Activated CD4-positive, alpha-beta T cell treated with anti-CD3 and anti-CD28 coated beads, Interleukin-2, amount 50 U/mL, for 16 hours (primary cell): ENCODE measurements at places on chromosomes 7 and 10.

- DNase-seq: no peak
Measured at GRCh38 chr7:36188266-36188665, 35.2 kb downstream of the EEPD1 start.

- no peak for DNase-seq
Measured at GRCh38 chr7:41956705-41957104, 253.8 kb upstream of the INHBA start.

- no peak for DNase-seq
Measured at GRCh38 chr10:124660404-124661125, 83.6 kb downstream of the FAM53B start.

DNA sequence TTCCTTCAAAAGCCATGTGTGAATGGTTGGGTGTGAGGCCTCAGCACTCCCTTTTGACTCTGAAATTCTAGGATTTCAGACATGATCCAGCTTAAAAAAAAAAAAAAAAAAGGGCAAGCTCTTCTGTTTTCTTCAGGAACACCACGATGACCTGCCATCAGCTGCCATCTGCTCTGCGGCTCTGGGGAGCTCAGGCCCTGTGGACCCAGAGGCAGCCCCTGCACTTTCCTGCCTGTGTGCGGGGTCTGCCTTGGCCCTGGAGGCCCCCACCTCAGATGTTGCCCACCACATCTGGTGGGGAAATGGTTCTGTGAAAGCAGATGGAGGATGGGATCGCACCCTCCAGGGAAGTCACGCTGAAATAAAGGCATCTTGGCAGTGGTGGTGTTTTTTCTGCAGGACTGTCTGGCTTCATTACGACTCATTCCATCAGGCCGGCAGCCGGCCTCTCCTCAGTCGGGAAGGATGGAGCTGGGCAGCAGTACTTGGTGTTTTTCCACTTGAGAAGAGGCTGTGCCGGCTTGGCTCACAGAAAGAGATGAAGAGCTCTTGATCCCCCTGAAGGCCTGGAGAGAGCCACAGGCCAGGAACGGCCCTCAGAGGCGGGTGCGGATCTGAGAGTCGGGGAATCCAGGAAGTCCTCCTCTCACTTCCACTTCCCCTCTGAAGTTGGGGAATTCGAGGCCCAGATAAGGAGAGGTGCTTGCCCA is 66.1 kb upstream of the AQP1 start:
- no peak for DNase-seq

DNA sequence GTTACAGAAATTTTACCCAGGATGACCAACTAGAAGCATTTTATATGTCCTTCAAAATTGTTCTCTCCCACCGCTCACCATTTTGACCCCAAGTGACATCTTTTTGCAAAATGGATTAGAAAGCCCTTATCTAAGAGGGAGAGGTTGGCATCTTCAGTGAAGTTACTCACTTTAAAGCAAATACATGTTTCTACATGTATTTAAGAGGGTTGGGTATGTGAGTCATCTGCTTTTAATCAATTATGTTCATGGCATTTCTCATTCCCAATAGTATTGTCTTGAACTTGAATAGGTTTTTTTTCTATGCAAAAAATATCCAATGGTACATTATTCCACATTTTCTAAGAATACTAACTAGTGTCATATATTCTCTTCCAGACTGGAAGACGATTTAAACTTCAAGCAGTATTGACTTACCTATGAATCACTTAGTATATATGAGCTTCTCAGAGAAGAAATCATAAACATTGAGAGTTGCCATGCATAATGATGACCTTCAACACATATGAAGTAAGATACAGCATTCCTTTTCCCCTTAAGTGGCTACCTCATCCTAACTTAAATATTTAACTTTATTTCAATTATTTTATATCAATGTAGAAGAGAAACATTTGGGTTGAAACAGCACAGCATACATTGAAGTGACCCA is 132.8 kb downstream of the POLR1F start:
- DNase-seq: no peak

- DNase-seq: peak; percentile 99
Measured at GRCh38 chr7:112939574-112940313, 146.9 kb downstream of the GPR85 start.

- no peak for DNase-seq
Measured at GRCh38 chr7:134995239-134996096, 9.2 kb downstream of the AGBL3 start.

GRCh38 chr10:46526682-46527038 is 29.8 kb downstream of the GPRIN2 start:
- DNase-seq: no peak

GRCh38 chr7:3301831-3302618 is 973 bp downstream of the SDK1 start:
- no peak for DNase-seq

- DNase-seq: no peak
Measured at GRCh38 chr10:88395677-88396076, 187.4 kb downstream of the RNLS start.

DNA sequence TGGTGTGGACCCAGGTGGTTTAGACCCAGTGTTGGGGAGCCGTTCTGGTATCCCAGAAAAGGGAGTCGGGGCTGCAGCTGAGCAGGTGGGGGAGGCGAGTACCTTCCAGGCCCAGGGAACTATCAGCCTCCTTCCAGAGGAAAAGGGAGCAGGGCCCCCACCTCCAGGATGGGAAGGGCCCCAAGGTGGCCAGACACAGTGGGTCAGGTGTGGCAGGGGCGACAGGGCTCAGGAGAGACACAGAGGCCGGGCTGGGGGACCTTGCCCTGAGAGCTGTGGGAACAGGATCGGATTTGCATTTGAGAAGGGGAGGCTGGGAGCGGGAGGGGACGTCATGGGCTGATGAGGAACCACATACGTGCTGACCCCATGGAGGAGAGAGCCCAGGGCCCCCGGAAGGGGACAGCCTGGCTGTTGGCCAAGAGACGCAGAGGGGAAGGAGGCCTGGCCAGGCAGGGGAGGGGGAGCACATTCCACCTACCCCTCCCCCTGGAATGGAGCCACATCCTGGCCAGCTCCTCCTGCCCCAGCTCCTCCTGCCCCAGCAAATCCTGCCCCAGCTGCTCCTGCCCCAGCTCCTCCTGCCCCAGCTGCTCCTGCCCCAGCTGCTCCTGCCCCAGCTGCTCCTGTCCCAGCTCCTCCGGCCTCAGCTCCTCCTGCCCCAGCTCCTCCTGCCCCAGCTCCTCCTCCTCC is 9.7 kb upstream of the TTYH3 start:
- no peak for DNase-seq

DNA sequence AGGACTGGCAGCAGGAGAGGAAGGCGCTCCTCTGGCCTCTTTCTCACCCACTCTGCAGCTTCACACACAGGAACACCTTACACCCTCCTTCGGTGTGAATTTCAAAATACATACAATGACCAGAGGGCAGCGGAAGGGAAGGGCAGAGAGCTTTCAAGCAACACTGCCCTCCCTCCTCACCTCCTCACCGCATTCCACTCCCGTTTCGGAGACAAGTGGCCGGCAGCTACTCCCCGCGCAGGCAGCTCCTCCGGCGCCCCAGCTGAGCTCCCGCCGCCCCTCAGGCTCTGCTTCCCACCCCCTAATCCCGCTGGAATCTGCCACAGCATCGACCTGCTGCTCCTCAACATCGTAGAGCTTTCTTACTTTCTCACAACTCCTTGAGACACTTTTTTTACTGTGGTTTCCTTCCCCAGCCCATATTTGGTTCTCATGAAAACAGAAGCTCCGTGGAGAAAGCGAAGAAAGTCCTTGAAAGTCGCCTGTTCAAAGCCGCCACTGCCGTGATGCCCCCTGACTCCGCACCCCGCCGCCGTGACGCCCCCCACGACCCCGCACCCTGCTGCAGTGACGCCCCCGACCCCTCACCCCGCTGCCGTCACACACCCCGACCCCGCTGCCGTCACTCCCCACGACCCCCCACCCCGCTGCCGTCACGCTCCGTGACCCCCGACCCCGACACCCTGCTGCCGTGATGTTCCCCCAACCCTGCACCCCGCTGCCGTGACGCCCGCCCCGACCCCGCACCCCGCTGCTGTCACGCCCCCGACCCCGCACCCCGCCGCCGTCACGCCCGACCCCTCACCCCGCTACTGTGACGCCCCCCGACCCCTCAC is 14.6 kb upstream of the GPER1 start:
- no peak for DNase-seq

- no peak for DNase-seq
Measured at GRCh38 chr10:58950618-58951017, 225.8 kb upstream of the PHYHIPL start.

DNA sequence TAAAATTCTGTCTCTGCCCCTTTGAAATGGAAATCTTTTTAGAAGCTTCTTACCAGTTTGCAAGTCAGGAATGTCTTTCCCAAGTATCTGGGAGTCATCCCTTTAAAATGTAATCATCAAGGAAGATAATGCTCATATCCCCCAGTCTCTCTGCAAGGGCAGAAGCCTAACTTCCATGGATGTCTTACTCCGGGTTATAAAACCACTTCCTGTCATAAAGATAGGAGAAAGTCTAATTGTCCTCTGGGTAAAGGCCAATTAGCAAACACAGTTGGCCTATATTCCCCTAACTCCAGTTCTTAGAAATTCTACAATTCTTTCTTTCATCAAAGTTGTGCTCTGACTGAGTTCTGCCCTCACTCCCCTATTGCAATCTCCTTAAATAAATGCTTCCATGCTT is 1631.5 kb upstream of the LRRTM3 start:
- DNase-seq: no peak

GRCh38 chr10:129800796-129801340 is 163.2 kb downstream of the EBF3 start:
- no peak for DNase-seq

- no peak for DNase-seq
Measured at GRCh38 chr7:111756687-111757178, 194.4 kb upstream of the IMMP2L start.

DNA sequence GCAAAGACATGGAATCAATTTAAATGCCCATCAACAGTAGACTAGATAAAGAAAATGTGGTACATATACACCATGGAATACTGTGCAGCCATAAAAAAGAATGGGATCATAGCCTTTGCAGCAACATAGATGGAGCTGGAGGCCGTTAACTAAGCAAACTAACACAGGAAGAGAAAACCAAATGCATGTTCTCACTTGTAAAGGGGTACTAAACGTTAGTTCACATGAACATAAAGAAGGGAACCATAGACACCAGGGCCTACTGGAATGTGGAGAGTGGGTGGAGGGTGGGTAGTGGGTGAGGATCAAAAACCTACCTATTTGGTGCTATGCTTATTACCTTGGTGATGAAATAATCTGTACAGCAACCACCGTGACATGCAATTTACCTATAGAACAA is 78.4 kb upstream of the GSDME start:
- DNase-seq: no peak

- DNase-seq: no peak
Measured at GRCh38 chr10:33388785-33389184, 54.3 kb upstream of the NRP1 start.

DNA sequence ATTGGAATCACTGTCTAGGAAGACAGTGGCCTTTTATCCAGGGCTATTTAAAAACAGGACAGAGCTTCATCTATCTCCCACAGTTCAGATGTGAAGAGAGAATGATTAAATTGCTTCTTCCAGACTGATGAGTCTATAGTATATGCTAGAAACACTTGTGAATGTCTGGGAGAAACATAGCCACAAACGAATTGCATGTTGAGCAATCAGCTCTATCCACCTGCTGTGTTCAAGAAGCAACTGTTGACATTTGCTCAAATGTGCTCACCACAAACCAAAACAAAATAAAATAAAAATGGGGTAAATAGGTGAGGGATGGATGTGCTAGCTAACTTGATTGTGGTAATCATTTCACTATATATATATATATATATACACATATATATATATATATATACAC is 195.1 kb downstream of the HECW1 start:
- DNase-seq: no peak

GRCh38 chr7:115704884-115705283 is 325.7 kb downstream of the TFEC start:
- no peak for DNase-seq

DNA sequence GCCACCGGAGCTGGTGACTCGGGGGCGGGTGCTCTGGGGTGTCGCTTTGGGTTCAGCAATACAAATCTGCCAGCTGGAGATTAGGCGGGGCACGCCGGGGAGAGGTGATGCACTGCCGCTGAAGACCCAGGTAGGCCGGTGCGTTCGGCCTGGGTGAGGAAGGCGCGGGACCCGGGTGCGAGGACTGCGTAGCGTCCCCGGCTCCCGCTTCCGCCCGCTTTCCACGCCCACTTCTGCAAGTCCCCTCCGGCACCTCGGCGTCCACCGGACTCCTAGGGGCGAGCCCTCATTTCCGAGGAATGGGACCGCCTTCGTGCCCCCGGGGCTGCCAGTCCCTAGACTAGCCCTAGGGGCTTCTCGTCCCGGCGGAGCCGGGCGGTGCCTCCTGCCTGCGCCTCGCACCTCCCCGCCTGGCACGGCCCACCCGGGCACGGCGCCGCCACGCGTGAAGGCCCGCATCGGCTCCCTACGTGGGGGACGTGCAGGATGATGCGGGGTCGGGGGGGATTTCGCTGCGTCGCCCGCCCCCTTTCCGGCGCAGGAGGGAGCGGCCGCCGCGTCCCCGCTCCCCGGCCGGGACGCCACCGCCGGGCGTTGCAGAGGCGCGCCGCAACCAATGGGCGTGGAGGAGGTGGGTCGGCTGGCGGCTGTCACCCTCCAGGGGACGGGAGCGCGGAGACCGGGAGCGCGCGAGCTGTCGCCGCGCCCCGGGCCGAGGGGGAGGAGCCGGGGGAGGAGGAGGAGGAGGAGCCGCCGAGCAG is 40.0 kb downstream of the HK1 start:
- DNase-seq: peak; percentile 93

DNA sequence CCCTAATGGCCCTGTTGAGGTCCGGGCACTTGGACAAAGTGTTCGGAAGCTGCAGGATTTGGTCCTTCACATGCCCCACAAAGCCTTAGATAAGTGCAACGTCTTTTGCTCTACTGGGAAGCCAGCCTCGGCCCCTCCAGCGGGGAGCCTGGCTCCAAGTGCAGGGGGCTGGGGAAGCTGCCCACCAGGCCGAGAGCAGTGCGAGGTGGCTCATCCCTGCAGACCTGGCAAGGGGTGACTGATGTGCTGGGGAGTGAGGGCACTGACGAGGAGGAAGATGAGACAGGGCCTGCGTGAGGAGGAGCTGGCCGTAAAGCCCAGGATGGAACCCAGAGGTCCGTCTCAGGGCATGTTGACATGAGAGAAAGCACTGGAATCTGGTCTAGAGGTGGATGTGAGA is 135.8 kb upstream of the NPS start:
- no peak for DNase-seq

DNA sequence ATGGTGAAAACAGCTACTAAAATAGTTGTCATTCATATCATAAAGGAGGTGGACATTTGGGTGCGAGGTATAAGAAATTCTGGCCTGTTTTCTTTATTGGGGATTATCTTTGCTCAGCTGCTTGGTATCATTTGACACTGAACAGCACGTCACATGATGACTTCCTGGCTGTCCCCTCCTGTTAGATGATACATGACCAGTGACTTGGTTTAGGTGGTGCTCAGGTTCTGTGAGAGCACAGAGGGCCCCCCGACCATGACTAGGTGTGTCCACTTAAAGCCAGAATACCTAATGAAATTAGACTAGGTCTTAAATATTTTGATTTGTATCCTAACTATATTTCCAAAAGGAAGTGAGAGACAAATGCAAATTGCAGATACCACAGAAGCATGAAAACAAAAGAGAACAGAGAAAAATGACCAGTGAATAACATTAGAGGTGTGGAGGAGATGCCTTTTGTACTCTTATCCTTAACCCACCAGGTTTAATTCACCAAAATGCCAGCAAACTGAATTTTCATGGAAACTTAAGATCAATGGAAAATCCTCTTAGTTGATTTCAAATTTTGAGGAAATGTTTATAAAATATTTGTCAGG is 50.6 kb upstream of the GJD4 start:
- DNase-seq: no peak
